Left ventricle myocardium inferior (tissue), 1 donor: ENCODE measurements at places on chromosomes 5 and 9. TPM values are rescaled to one million over a fixed set of nuclear protein-coding genes. Genes with fewer than 3 reads are reported as not detected.
A peak's percentile ranks its signal among the peaks of the same experiment; 100 is the strongest.

- peaks cover 9% of the 10 kb centered on the region for H3K27me3 ChIP-seq
- H3K27ac ChIP-seq, result no peak overlapping the region
- no peak for DNase-seq
- H3K36me3 ChIP-seq, result no peaks in the 10 kb centered on the region
These were observed 47.8 kb downstream of the AHRR start for GRCh38 chr5:369151-369868.

- peaks cover 40% of the 10 kb centered on the region for H3K27me3 ChIP-seq
- H3K4me3 ChIP-seq, result no peak overlapping the region
- no peak overlapping the region for H3K27ac ChIP-seq
- no peak for DNase-seq
These were observed 11.7 kb upstream of the OR1J2 start for GRCh38 chr9:122498883-122499288.

DNA sequence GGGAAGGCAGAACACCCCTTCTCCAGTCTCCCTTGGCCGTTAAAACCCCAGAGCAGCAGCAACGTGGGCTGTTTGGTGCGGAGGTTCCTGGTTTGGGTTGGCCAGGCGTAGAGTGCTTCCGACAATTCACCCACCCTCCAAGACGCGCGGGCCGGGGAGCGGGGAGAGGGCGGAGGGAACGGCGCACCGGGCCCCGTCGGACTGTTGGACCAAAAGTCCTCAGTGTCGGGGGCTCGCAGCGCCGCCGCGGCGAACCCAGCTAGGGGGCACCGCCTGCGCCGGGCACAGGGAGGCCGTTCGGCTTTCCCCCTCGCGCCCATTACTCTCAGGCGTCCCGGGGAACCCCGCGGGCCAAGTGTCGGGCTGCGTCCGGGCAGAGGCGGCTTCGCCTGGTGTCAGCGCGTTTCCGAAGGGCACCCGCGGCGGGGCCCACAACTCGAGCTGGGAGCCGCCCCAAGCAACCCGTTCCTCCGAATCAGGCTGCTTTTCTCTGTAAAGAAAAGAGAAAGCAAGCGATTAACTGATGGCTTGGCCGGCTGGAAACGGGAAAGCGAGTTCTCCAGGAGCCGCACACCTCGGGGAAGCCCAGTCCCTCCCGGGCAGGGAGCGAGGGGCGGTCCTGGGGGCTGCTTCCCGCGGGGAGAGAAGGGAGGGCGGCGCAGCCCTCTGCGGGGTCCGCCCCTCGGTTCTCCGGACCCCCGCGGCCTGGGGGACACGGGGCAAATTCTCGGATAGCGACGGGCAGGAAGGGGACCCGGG is 145.5 kb downstream of the ERCC6L2 start:
- H3K4me3 ChIP-seq, result peak overlapping the region; percentile 73
- peaks cover 17% of the 10 kb centered on the region for H3K36me3 ChIP-seq
- H3K27me3 ChIP-seq, result peaks cover 70% of the 10 kb centered on the region
- H3K27ac ChIP-seq, result peak overlapping the region; percentile 79

DNA sequence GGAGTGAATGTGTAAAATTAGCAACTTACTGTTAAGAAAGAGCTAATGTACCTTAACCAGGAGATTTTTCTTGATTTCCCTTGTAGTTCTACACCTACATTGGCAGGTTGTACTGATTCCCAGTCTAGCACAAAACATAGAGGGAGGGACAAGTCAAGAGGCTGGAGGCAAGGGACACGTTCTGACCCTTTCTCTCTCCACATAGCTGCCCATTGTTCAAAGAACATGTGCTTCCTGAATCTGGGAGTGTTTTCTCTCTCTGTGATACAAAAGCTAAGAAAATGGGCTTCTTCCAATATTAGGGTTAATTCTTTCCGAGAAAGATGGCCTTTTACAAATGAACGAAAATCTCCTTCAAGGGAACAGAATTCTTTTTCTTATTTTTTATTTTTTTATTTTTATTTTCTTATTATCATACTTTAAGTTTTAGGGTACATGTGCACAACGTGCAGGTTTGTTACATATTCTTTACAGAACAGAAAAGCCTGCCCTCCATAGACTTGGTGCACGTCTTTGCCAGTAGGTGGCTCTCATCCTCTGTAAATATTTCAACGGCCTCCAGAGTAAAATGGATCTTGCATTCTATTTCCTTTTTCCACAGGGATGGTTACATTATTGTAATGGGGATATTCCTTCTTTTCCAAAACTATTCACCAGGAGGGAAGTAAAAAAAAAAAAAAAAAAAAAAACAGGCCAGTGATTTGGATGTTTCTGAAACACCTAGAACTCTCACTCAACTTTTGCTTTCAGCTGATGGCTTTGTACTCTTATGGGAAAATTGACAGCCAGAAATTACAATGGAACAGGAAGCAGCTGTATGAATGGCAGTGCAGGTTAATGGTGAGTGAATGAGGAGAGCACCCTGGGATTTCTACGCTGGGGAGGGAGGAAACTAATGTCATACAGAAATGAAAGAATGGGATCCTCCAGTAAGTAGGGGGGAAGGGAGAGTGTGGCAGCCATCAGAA is 13.1 kb upstream of the IFNA5 start:
- H3K36me3 ChIP-seq, result peaks cover 12% of the 10 kb centered on the region
- no peak for DNase-seq
- H3K4me1 ChIP-seq, result peaks cover 16% of the 10 kb centered on the region
- H3K4me3 ChIP-seq, result no peak overlapping the region

- peaks cover 34% of the 10 kb centered on the region for H3K4me1 ChIP-seq
- DNase-seq, result no peak
- peak overlapping the region; percentile 61 for H3K27ac ChIP-seq
- no peaks in the 10 kb centered on the region for H3K36me3 ChIP-seq
- H3K4me3 ChIP-seq, result peak overlapping the region; percentile 69
These were observed 2.3 kb downstream of the NTRK2 start for GRCh38 chr9:84671586-84672521.

- peaks cover 100% of the 10 kb centered on the region for H3K27me3 ChIP-seq
- no peaks in the 10 kb centered on the region for H3K36me3 ChIP-seq
- peaks cover 78% of the 10 kb centered on the region for H3K4me1 ChIP-seq
- DNase-seq, result no peak
- H3K27ac ChIP-seq, result peak overlapping the region; percentile 88
These were observed 1.4 kb downstream of the HAND1 start for GRCh38 chr5:154476354-154477205.

DNA sequence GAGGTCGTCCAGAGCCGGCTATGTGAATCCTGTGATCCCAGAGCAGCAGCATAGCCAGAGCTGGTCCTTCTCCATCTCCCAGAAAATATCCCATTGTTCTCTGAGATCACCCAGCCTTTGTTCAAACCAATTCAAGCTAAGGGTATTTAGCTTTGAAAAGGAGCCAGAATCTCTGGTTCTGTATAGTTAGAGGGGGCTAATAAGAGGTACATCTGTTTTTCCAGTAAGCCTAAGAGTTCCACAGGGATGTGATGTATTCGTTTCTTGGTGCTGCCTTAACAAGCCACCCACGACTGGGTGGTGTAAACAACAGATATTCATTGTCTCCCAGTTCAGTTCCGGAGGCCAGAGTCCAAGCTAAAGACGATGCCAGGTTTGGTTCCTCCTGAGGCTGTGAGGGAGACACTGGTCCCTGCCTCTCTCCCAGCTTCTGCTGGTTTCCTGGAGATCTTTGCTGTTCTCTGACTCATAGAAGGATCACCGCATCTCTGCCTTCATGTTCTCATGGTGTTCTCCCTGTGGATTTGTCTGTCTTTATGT is 344.8 kb downstream of the MTRR start:
- no peak overlapping the region for H3K27ac ChIP-seq
- DNase-seq, result no peak

- DNase-seq, result no peak
- no peaks in the 10 kb centered on the region for H3K27me3 ChIP-seq
- no peaks in the 10 kb centered on the region for H3K36me3 ChIP-seq
- H3K4me1 ChIP-seq, result peaks cover 47% of the 10 kb centered on the region
These were observed 187.7 kb downstream of the NTRK2 start for GRCh38 chr9:84857211-84857610.

GRCh38 chr9:10055886-10056395 is 556.9 kb downstream of the PTPRD start:
- peaks cover 10% of the 10 kb centered on the region for H3K4me1 ChIP-seq
- no peaks in the 10 kb centered on the region for H3K27me3 ChIP-seq
- H3K27ac ChIP-seq, result no peak overlapping the region

- H3K4me1 ChIP-seq, result no peaks in the 10 kb centered on the region
- H3K36me3 ChIP-seq, result no peaks in the 10 kb centered on the region
- DNase-seq, result no peak
- H3K27ac ChIP-seq, result no peak overlapping the region
- H3K27me3 ChIP-seq, result peaks cover 62% of the 10 kb centered on the region
- H3K4me3 ChIP-seq, result no peak overlapping the region
These were observed 152.7 kb upstream of the TBCA start for GRCh38 chr5:77928776-77929300.

GRCh38 chr5:154868702-154869101 is 10.3 kb downstream of the CNOT8 start:
- peaks cover 24% of the 10 kb centered on the region for H3K4me1 ChIP-seq
- H3K27me3 ChIP-seq, result no peaks in the 10 kb centered on the region
- H3K27ac ChIP-seq, result no peak overlapping the region
- DNase-seq, result no peak
- peaks cover 86% of the 10 kb centered on the region for H3K36me3 ChIP-seq

- no peak for DNase-seq
- peak overlapping the region; percentile 50 for H3K27ac ChIP-seq
- no peaks in the 10 kb centered on the region for H3K4me1 ChIP-seq
- no peak overlapping the region for H3K4me3 ChIP-seq
- H3K27me3 ChIP-seq, result no peaks in the 10 kb centered on the region
- H3K36me3 ChIP-seq, result no peaks in the 10 kb centered on the region
These were observed 514.1 kb upstream of the MEF2C start for GRCh38 chr5:89397096-89397495.

DNA sequence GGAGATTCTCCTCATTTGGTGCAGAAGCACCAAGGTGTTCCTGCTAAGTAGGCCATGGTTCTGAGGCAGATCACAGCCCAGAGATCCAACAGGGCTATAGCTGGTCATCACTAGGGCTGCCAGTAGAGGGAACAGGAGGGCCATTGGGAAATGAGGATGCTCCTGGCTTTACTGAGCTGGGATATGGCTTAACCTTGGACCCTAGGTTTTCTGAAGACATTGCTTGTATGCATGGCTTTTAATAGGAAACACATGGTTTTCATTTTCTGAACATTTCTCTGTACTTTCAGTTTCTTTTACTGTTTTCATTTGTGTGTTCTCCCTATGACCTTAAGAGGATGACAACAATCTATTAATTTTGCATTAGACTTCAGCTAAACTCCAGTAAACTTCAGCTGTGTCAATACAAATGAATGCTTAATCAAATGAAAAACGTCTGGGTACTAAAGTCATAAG is at the start of gene IFNW1:
TSS of gene IFNW1 (minus strand) at position 406 of the 456 bp plus-strand sequence. CDS start at position 144, 262 bp downstream.
- no peak within 1 kb of the TSS for H3K4me3 ChIP-seq
- no peaks in the 10 kb centered on the region for H3K36me3 ChIP-seq
- no peaks in the 10 kb centered on the region for H3K4me1 ChIP-seq
- no peak within 1 kb of the TSS for H3K27ac ChIP-seq

DNA sequence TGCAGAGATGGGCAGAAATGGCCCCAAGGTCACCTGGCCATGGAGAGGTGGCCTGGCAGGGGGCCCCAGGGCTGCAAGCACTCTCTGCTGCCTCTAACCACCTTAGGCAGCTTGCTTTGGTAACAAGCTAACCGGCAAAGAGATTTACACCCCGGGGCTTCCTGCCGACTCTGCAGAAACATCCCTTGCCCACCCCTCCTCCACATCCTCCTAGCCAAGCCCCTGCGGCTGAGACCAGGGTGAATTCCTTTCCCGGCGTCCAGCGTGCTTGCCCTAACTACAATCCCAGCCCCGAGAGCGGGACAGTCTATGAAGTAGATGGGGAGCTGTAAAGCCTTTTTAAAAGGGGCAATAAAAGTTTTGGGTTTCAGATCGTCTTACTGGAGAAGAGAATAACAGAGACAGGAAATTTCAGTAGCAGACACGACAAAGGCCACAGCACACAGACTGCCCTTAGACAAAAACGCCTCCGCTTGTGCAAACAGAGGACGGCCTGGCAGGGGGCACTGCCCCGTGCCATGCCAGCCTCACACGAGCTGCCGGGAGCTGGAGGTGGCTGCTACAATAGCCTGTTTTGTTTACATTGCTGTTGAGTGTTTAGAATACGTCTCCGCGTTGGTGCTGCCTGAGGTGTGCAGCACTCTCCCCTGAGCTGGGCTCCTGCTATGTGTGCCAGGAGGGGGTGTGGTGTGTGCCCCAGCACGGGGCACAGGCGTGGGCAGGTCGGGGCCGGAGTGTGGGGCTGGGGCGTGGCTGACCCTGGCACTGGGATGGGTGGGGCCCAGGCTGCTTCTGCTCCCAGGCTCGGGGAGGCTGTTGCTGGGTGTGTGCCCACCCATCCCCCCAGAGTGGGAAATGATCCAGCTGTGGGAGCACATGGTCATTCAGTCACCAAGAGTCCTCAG is 15.3 kb downstream of the MYMK start:
- H3K4me3 ChIP-seq, result no peak overlapping the region
- no peak for DNase-seq
- no peak overlapping the region for H3K27ac ChIP-seq
- H3K36me3 ChIP-seq, result no peaks in the 10 kb centered on the region
- H3K27me3 ChIP-seq, result peaks cover 18% of the 10 kb centered on the region
- H3K4me1 ChIP-seq, result peaks cover 45% of the 10 kb centered on the region

DNA sequence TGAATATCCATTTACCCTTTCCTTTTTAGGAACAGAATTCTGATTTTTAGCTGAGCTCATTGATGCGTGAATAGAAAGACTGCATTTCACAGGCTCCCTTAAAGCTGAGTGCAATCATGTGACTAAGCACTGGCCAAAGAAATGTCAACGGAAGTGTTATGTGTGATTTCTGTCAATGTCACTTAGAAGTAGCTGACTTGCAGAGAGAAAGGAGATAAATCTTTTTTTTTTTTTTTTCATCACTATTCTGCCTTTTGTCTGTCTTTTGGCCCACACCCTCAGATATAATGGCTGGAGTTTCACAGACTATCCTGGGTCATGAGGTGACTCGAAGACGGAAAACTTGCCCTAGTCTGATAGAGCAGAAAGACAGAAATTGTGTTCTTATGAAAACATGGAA is 39.3 kb upstream of the SLC27A6 start:
- H3K27me3 ChIP-seq, result no peaks in the 10 kb centered on the region
- no peak for DNase-seq
- peaks cover 14% of the 10 kb centered on the region for H3K4me1 ChIP-seq
- no peaks in the 10 kb centered on the region for H3K36me3 ChIP-seq
- no peak overlapping the region for H3K4me3 ChIP-seq
- H3K27ac ChIP-seq, result peak overlapping the region; percentile 78

- H3K27ac ChIP-seq, result no peak overlapping the region
- H3K27me3 ChIP-seq, result peaks cover 41% of the 10 kb centered on the region
- no peak overlapping the region for H3K4me3 ChIP-seq
These were observed 53.9 kb downstream of the ROR2 start for GRCh38 chr9:91896097-91896496.

The IRX1 gene
- 0.16 TPM for total RNA-seq

The SPATA31C1 gene
- total RNA-seq, result not detected

The INSL6 gene
- total RNA-seq, result not detected

The IRGM gene
- not detected for total RNA-seq

The ARID3C gene
- not detected for total RNA-seq

The CAVIN4 gene
- total RNA-seq, result 50.9 TPM

The SHC3 gene
- 0.96 TPM for total RNA-seq
